Stimulated activated CD4-positive, alpha-beta T cell treated with anti-CD3 and anti-CD28 coated beads, TNF-alpha, amount 100 ng/mL, for 1 hour (primary cell): ENCODE measurements at places on chromosomes 5 and 9.

DNA sequence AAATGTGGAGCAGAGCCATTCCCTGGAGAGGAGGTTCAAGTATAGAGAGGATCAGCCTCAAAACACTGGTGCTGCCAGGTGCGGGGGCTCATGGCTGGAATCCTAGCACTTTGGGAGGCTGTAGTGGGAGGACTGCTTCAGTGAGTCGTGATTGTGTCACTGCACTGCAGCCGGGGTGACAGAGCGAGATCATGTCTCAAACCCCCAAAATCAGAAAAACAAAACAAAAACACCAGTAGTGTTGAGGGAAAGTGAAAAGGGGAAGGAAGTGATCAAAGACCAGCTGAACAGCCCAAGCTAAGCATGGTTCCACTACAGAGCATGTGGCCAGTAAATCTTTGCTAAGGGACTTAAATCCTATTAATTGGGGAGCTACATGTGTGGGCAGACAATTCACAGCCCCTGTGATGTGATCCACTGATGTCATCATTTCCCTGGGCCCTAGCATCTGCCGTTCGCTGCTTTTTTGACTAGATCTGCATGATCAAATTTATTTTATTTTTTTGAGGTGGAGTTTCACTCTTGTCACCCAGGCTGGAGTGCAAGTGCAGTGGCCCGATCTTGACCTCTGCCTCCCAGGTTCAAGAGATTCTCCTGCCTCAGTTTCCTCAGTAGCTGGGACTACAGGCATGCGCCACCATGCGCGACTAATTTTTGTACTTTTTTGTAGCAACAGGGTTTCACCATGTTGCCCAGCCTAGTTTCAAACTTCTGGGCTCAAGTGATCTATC lies 2.7 kb upstream of the PCBD2 start:
- no peak for DNase-seq

GRCh38 chr9:79731171-79731890 lies 159.6 kb downstream of the TLE4 start:
- DNase-seq: no peak

GRCh38 chr9:116003397-116003796 lies 150.2 kb upstream of the PAPPA start:
- no peak for DNase-seq

GRCh38 chr5:80010754-80011392 lies 19.8 kb upstream of the MTX3 start:
- no peak for DNase-seq

DNA sequence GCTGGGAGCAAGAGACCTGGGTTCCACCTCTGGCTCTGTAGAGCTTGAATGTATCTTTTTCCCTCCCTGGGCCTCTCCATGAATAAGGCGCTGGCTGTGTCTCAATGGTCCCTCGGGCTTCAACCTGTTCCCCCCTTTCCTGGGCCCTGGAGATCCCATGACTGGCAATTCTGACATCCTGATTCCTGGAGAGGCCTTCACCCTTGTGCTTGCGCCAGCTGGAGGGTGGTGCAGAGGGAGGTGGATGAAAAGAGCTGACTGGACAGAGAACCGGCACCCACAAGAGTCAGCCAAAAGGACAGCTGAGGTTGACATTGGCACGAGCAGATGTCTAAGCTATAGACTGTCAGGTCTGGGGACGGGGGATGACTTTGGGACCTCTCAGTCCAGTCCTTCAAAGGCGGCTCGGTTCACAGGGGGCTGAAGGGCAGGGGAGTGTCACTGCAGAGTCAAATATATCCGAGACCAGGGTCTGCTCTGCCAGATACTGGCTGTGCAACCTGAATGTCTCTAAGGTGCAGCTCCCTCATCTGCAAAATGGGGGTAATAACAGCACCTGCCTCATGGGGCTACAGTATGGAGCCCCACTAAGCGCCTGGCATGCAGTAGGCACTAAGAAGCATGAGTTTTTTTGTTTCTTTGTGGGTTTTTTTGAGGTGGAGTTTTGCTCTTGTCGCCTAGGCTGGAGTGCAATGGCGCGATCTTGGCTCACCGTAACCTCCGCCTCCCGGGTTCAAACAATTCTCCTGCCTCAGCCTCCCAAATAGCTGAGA lies 13.8 kb downstream of the DNM1 start:
- DNase-seq: no peak

GRCh38 chr5:141517880-141518617 lies 29.2 kb downstream of the PCDHGC5 start:
- no peak for DNase-seq
